Activated CD4-positive, alpha-beta T cell treated with anti-CD3 and anti-CD28 coated beads, Interleukin-2, amount 50 U/mL, for 48 hours (primary cell): ENCODE measurements at places on chromosomes 7 and 10.

- DNase-seq: no peak
These were observed 46.7 kb downstream of the NOC3L start for GRCh38 chr10:94315975-94316464.

GRCh38 chr10:79608505-79609375 lies 2.0 kb upstream of the SFTPA1 start:
- DNase-seq: peak; percentile 48

DNA sequence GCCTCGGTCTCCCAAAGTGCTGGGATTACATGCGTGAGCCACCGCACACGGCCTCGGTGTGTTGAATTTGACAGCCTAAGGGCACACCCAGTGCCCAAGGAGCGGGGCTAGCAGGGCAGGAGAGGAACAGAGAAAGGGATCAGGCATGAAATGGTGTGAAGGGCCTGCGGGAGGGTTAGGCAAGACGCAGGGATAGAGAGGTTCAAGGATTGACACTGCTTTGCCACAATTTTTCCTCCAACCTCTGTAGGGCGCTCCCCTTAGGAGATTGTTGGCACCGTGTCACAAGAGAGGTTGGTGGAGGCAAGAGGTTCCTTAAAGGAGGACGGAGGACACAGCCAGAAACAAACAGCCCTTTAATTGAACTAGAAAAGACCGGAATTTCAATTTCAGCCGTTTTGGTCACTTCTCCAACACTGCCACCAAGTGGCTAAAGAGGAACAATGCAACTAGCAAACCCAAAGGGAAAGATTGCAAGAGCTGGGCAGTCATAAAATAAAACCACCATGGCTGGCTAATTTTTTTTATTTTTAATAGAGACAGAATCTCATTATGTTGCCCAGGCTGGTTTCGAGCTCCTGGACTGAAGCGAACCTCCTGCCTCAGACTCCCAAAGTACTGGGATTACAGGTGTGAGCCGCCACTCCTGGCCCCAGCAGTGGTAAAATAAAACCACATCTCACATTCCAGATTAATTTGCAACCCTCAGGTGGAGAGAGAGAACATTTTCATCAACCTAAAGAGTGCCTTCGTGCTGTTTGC lies 6.9 kb upstream of the CREB3L2 start:
- no peak for DNase-seq

DNA sequence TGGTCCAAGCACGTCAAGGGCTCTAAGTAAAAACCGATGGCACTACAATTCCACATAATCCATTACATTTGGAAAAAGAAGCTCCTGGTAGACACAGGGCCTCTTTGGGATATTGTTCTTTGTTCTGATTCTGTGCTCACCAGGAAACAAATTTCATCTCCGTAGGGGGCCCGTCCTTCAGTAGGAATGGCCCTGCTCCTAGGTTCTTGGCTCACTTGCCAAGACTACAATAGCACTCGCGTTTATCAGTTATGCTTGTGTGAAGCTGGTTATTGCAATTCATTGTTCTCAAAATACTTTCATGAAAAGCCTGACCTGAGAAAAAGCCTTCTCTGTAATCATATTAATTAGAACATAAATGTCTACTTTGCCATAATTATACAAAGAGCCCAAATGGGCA lies 10.3 kb upstream of the ZC3HAV1L start:
- no peak for DNase-seq

GRCh38 chr7:120775755-120776154 lies 82.2 kb downstream of the TSPAN12 start:
- DNase-seq: no peak

DNA sequence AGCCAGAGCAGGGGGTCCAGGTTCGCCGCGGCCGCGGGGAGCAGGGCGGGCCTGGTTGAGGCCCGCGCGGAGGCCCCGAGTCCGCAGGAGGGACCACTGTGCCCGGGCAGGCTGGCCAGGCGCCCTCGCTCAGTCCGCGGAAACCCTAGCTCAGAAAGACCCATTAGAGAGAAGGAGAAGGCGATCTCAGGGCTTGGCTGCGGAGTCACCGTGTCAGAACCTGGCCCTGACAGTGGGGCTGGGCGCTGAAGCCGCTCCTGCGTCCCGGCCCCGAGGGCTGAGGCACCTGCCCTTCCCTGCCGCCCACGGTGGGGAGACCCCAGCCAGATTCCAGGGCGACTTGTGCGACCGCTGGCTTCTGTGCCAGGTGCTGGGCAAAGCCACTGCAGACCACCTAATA lies 14.2 kb upstream of the EGFR start:
- DNase-seq: no peak

GRCh38 chr7:43292384-43292783 lies 179.9 kb downstream of the HECW1 start:
- DNase-seq: no peak

DNA sequence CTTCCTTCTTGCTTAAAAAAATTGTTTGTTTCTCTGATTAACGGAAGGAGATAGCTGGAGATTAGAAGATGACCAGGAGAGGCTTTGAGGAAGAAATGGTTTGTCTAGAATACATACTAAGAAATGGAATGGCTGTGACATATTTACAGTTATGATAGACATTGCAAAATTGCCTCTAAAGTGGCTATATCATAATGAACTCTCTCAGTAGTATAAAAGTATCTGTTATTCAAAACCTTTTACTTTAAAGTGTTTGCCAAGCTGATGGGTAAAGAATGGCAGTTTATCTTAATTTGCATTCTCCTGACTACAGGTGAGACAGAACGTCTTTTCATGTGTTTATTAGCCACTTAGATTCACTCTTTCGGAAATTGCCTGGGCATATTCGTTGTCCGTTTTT lies 28.7 kb downstream of the LRGUK start:
- DNase-seq: no peak
